ENCODE measurements at places on chromosomes 2 and 18.

DNA sequence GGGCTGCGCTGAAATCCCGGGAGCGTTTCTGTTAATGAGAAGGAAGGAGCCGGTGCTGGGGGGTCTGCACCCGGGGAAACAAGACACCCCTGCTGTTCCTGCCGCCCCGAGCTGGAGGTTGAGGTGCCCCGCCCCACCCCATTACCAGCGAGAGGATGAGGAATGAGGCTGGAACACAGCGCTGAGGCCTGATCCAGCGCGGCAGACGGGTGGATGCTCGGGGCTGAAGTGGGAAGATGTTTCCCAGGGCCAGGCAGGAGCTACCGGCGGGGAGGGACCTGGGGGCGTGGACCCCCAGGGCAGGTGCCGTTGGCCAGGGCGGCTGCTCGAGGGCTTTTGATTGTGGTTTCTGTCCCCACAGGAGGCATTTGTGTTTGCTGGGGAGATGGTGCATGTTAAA is 134.3 kb upstream of the CTDP1 start:
- no peak for DNase-seq

DNA sequence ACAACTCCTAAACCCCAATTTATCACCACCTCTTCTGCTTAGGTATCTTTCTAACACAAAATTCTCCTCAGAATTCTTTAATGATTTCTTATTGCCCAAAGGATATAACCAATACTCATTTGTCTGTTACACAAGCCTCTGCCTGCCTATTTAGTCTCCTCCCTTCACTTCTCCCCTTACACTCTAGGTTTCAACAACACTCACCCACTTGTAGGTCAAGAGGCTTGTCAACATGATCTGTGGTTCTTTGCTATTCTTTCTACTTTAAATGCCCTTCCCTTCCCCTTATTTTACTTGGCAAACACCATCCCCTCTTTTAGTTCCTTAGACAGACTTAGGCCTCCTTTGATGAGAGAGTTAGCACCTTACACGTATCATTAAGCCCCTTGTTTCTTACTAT is 69.0 kb upstream of the C2orf15 start:
- DNase-seq, result no peak

DNA sequence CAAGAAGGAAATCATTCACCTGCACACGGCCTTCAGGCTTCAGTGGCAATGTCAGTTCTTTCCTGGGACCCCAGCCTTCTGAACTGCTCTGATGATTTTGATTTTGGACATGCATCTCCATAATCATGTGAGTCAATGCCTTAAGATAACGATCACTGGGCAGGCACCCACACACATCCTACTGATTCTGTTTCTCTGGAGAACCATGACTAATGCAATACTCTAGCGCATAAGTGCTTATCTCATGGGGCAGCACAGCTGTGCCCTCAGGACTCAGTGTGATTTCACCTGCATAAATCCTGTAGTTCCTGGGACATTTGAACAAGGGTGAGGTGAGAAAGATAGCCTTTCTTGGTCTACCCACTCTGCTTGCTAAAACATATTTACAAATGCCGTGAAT is 144.6 kb downstream of the AKAIN1 start:
- DNase-seq, result no peak

DNA sequence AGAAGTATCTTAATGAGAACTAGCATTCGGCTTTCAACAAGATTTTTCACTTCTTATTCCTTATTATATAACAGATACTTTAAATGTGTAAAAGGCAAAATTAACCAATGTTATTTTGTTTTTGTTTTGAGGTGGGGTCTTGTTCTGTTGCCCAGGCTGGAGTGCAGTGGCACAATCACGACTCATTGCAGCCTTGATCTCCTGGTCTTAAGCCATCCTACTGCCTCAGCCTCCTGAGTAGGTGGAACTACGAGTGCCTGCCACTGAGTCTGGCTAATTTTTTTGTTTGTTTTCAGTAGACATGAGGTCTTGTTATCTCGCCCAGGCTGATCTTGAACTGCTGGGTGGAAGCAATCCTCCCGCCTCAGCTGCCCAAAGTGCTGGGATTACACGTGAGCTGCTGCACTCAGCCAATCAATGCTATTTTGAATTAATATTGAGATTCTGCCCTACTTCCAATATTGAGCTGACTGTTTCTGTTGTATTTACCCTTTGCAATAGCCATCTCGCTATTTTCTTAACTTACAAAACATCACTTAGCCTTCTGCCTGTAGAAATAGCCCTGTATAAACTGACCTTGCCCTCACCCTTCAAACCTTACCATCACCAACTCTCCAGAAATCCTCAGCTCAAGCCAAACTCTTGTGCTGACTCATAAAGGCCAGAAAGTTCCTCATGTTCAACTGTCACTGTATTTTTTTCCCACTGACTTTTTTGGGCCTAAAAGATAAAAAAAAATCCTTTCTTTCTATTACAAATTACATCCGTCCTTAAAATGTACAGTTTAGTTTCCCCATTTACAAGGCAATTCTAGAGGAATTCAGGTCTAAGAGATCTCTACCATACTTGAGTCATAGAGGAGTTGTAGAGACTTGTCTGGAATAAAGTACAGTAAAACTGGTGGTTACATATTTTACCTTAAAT is 94.3 kb downstream of the OLA1 start:
- DNase-seq, result no peak

- no peak for DNase-seq
Observed at GRCh38 chr2:12298352-12298751, 418.4 kb upstream of the TRIB2 start.

- DNase-seq, result no peak
Observed at GRCh38 chr2:74525717-74526648, at the start of gene DQX1. TSS of gene DQX1 (minus strand) at chr2:74526231. CDS start at chr2:74525729, 502 bp downstream.

GRCh38 chr18:424668-425067 is 75.8 kb downstream of the COLEC12 start:
- DNase-seq, result no peak

- no peak for DNase-seq
Observed at GRCh38 chr2:175154661-175155082, 13.3 kb downstream of the ATF2 start.

DNA sequence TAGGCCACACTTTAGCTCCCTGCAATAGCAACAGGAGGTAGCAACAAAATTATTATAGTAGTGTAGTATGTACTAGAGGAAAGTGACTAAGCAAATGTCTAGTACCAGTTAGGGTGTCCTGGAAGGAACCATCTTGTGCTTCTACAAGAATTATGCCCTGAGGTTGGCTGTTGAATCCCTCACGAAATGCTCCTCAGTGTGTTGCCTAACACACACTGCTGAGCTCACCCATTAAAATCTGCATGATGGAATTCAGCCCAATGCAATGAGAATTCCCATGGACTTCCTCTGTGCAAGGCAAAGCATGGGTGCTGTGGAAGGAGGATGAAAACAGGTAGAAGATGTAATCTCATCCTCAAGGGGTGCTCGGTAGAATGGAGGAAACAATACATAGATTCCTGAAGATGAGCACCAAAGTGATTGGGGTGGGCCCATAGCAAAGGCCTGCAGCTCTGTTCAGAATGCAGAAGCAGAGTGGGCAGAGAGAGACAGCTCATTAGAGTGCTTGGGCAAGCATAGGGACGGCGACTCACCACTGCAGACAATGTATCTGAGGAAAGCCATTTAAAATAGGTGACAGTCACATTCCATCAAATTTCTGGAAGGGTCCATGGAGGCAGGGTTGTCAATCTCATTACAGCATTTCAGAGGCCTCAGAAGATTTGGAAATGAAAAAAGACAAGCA is 1.2 kb upstream of the UGT1A7 start:
- no peak for DNase-seq

DNA sequence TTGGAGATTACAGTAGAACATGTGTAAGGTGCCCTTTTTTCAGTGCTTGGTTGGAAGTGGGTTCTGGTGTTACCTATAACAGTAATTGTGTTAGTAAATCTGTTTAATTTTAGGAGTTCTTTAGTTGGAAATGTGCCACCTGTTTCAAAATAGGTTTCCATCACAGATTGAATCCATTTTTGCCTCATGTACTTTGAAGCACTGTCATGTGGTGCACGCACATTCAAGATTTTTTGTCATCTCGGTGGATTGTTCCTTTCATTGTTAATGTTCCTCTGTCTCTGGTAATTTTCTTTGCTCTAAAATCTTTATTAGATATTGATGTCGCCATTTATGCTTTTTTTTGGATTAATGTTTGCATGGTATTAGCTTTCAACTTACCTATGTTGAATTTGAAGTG is 1.3 kb downstream of the ATP9B start:
- DNase-seq, result no peak

- no peak for DNase-seq
Observed at GRCh38 chr2:34037157-34037556, 438.1 kb upstream of the FAM98A start.

- DNase-seq, result no peak
Observed at GRCh38 chr2:28556303-28556702, 60.4 kb downstream of the PLB1 start.

DNA sequence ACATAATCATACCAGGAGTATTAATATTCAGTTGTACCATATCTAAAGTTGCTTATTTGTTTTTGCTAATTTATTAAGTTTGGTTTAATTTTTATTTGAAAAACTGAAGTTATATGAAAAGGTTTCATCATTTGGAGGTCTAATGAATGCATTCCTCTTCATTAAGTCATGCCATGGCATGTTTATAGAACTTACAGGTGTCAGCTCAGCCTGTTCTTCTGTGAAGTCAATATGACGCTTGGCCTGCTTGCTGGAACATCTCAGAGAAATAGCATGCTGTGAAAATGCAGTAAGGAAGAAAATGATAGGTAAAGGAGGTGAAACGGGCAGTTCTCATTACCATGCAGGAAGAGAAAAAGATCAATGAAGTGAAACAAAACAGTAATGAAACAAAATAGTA is 58.2 kb downstream of the RAPH1 start:
- no peak for DNase-seq

DNA sequence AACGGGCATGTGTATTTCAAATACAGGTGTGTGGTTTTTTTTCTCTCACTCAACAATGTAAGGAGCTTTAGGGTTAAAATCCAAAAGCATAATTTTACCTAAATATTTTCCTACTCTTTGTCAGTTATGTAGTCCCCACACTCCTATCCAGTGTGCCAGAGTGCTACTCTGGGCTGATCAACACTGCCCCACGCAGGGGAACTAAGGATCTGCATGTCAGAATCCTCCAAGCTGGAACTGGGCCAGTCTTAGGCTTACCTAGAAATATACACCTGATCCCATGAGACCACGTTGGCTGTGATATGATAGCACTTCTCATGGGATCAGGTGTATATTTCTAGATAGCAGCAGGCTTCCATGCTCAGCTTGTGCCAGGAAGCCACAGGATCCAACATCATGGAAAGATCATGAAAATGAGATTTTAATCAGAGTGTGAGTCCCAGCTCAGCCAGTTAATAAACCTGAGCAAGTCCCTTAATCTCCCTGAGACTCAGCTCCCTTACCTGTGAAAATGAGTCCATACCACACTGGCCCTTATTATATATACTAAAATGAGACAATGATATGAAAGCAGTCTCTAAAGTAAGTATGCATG is 29.7 kb downstream of the CCDC141 start:
- no peak for DNase-seq

- DNase-seq, result no peak
Observed at GRCh38 chr2:98029718-98030222, 34.0 kb upstream of the TMEM131 start.

DNA sequence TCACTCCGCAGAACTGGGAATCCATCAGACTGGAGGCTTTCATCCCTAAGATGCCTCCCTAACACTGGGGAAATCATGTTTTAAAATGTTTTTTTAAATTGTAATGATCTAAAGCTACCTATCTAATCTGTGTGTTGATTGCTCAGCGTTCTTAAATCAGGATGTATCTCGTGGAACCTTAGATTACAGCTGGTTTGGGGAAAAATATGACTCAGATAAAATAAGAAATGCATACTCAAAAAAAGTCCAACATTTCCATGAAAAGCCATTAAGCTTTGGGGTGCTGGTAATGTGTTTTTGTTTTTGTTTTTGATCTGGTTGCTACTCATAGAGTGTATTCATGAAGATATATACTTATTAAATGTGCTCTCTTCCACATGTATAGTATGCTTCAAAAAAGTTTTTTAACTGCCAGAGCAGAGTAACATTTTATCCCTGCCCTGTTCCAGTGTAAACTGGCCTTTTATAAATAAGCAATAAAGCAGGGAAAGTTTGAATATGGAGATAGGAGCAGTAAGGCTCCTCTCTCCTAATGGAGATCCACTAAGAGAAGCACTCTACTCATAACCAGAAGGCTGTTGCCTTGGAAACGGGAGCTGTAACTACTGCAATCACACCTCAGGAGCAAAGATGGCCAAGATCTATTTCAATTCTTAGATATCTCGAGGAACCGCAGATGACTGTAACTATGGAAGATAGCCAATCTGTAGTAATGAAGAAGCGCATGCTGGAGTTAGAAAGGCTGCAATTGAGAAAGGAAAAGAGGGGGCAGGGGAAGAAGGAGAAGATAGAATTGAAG is 41.6 kb downstream of the ANKRD44 start:
- no peak for DNase-seq

GRCh38 chr2:221816566-221816965 is 244.5 kb upstream of the EPHA4 start:
- DNase-seq, result no peak

DNA sequence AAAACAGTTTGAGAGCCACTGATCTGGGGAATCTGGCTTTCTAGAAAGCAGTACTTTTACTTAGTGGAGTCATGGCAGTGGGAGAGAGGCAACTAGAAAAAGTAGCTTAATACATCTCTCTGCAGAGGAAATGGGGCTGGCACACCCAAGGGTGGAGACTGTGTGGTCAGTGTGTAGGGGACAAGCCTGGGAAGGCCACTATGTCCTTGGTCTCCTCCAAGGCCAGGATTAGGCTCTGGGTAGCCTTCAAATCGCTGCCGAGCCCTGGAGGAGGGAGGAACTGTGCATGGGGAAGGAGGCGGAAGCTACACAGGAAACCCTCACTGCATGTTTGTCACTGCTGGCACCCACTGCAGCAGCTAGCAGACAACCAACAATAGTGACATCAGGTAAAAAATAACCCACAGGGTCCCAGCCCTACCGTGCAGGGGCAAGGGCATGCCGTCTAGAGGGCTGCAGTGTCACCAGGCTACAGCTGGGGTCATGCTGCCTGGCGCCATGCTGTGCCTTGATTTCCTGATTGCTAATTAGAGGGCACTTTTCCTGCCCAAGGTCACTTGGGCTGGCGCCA is 34.8 kb downstream of the LBH start:
- peak; percentile 36 for DNase-seq

DNA sequence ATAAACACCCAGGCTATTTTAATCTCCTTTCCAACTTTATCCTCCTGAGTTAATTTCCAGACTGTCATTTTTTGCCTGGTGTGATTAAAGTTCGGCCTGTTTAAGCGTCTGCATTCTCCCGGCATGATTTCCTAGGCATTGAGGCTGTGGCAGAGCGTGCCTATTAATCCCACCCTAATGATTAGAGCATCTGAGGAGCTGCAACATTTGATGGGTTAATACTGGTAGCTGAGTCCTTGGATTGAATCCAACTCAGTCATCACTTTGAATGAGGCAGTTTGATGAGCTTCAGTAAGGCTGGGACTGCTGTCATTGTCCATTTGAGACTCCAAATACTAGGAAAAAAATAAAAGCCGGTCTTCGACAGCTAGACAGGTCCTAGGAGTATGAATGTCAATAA is 882.5 kb downstream of the SLC4A3 start:
- no peak for DNase-seq

DNA sequence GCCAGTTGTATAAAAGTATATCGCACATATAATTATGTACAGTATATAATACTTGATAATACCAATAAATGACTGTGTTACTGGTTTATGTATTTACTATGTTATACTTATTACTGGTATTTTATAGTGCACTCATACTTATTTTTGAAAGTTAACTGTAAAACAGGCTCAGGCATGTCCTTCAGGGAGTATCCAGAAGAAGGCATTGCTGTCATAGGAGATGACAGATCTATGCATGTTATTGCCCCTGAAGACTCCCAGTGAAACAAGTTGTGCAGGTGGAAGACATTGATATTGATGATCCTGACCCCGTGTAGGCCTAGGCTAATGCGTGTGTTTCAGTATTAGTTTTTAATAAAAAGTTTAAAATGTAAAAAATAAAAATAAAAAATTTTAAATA is 20.3 kb upstream of the ASXL3 start:
- no peak for DNase-seq

Data from stimulated activated CD8-positive, alpha-beta memory T cell treated with anti-CD3 and anti-CD28 coated beads, Interleukin-4, amount 100 ng/mL, for 1 hour (primary cell).